ENCODE measurements at places on chromosomes 11 and 22.

DNA sequence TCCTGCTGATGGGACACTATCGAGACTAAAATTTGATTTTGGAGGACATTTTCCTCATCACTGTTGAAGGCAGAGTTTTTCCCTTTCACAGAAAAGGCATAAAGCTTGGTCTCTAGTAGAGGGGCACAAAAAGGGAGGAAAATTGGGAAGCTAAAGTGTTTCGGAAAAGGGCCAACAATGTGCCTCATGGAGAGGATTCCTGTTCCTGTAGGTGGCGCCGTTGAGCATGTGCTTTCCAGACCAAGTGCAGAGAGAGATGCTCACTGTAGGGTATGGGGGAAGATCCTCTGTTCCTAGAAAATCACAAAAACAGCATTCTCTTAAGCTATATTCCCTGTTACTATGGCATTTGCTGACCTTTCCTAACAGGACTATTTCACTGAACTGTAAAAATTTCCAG is 18.4 kb upstream of the OR4C5 start:
- no peak for DNase-seq

DNA sequence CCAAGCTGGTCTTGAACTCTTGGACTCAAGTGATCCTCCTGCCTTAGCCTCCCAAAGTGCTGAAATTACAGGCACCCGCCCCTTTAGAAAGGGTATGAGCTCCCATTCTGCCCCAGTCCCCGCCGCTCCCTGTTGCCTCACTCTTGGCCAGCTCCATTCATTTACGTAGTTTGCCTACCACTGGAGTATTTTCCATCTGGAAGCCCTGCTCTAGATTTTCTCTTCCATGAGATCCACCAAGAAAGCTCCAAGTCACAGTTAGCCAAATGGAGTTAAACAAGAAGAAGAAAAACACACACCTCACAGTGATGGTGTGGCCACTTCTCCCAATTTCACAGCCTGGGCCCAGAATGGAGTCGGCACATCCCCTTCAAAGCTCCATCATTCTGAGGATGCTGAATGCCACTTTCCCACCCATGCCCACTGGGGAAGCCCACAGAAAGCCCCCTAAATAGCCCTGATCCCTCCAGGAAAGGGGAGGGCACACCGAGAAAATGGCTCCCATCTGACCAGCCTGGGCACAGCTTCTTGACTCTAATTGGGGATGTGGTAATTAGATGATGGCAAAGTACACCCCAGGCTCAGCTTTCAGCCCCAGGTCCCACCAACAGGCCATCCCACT is 381.2 kb downstream of the MN1 start:
- DNase-seq, result no peak

DNA sequence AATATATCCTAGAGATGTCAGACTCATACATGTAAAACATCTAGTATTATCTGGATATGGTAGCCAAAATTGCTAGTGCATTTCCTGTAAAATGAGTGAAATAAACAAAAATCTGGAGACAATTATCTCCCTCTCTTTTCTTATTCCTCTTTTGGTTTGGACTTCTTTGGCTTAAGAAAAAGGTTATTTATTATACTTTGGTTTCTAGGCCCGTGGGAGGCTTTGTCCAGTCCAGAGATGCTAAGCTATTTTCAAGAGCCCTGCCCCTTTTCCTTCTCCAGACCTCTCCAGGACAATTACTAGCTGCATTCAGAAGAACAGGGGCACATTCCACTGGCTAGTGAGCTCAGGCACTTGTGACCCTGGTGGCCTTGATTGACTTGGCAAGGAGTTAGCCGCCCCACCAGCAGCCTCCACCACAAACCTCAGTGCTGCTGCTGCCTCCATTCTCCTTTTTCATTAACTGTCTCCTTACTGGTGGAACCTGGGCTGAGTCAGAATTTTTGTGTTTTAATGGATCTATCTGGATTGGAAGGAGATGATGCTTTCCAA is 747.3 kb upstream of the TENM4 start:
- no peak for DNase-seq

GRCh38 chr11:88353835-88354496 is 16.4 kb upstream of the CTSC start:
- no peak for DNase-seq

GRCh38 chr11:116093481-116094270 is 589.5 kb upstream of the CADM1 start:
- no peak for DNase-seq

- no peak for DNase-seq
Measured at GRCh38 chr11:60978546-60979380, 7.3 kb downstream of the CD6 start.

- no peak for DNase-seq
Measured at GRCh38 chr11:66335531-66336233, 552 bp downstream of the RIN1 start.

DNA sequence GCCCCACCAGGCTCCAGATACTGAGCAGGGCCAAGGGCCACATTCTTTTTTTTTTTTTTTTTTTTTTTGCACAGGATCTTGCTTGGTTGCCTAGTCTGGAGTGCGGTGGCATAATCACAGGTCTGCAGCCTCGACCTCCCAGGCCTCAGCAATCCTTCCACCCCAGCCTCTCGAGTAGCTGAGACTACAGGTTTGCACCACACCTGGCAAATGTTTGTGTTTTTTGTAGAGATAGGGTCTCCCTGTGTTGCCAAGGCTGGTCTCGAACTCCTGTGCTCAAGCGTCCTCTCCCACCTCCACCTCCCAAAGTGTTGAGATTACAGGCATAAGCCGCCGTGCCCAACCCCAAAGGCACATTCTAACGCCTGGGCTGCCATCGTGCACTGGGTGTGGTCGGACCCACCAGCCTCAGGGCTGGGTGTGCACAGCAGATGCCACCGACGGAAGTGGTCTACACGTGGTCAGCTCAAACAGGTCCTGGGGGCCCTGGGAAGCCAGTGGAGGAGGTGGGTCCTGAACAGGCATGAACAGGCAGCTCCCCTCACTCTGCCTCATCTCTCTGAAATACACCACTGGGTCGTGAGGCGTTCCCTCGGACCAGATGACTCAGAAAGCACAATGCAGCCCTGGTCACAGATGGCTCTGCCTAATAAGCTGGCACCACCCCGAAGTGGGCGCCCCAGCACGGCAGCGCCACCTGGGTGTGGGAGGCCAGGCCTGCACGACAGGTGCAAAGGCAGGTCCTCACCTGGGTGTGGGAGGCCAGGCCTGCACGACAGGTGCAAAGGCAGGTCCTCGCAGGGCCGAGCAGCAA is 5.1 kb upstream of the B4GALNT4 start:
- peak; percentile 48 for DNase-seq
